ENCODE measurements at places on chromosomes 16 and 17.
A peak's percentile ranks its signal among the peaks of the same experiment; 100 is the strongest.

GRCh38 chr17:16583781-16584180 is 14.8 kb upstream of the ZNF287 start:
- DNase-seq: no peak

- DNase-seq: peak; percentile 80
Measured at GRCh38 chr17:7851438-7852261, 3.2 kb upstream of the TMEM88 start.

- DNase-seq: peak; percentile 37
Measured at GRCh38 chr17:65071861-65072260, 15.3 kb upstream of the GNA13 start.

- peak; percentile 98 for DNase-seq
Measured at GRCh38 chr17:19448341-19449268, 37.6 kb downstream of the RNF112 start.

DNA sequence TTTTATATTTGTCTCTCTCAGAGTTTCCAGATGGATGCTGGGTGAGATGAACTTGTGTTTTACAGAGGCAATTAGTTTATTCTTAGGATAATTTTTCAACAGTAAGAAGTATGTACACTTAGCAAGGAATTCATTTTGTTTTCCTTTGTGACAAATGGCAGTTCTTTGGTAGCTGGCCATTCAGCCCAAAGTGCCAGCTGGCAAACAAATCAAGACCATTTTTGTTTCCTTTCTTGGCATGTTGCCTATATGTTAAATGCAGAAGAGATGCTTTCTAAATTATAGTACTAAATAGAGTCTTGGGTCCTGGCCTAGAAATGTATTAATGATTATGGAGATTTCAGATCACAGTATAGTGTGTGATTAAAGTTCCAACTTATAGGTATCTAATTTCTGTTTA is 337.1 kb downstream of the CNTNAP4 start:
- no peak for DNase-seq

- peak; percentile 58 for DNase-seq
Measured at GRCh38 chr17:7858522-7858810, 663 bp downstream of the CYB5D1 start.

DNA sequence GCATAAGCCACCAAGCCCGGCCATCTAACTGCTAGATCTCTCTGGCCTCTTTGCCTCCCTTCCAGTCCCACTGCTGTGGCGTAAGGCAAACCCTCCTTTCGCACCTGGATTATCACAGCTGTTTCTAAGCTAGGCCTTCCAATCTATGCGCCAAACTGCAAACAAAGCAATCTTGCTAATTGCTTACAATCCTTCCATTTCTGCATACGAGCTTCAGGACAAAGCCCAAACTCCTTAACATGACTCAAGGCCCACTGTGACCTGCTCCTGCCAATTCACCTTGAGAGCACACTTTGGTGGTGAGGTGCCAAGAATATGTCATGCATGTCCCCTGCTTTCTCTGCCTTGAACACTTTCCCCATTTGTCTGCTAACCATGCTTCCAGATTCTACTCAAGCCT is 6.0 kb upstream of the ARL5C start:
- no peak for DNase-seq

DNA sequence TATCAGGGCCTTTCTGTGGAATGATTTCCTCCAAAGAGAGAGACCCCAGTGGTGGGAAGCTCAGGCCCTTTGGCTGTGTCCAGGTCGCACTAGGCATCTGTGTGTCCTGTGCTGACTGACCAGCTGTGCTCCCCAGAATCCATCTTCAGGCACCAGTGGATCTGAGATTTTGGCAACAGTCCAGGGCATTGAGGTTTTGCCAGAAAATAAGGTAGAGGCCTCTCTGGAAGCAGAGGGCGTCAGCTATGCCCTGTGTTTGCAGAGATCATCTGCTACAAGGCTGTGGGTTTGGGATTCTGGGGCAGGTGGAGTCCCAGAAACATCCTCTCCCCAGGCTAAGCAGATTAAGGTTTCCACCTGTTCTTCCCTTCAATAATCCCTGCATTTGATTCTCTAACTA is 57.5 kb upstream of the TOB1 start:
- no peak for DNase-seq

- DNase-seq: peak; percentile 96
Measured at GRCh38 chr16:72927199-72928089, 120.5 kb downstream of the ZFHX3 start.

GRCh38 chr16:66713076-66713475 is 16.5 kb upstream of the CMTM4 start:
- peak; percentile 54 for DNase-seq

DNA sequence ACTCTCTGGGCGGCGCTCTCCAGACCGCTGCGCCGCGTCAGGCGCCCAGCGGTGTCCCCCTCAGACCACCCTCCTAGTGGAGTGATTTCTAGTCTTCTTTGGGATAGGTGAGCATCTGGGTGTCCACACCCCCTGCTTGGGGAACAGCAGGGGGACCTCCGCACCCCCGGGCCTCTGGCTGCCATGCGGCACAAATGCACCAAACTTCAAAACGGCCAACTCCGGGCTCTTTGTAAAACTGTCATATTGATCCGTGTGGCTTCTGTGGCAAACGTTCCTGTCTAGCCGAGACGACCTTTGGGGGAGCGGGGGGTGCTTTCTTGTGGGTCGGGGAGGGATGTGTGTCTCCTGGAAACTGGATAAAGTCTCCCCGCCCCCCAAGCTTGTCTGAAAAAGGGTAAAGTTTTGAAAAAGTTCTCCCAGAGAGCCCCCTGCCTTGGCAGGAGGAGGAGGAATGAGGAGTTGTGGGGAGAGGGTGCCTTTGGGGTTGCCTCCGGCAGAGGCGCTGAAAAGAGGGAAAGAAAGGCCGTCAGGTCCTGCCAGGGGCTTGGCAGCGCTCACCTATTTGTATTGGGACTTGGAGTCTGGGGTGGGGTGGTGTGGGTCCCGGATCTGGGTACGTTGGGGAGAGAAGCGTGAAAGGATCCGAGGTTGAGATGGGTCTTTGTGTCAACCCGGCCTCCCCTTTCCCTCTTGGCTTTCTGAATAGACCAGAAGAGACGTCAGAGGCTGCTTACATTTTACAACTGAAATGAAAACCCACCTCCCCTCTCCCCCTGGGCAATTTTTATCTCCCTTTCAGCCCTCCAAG is 2.2 kb upstream of the CHD3 start:
- DNase-seq: no peak

Measured in AG10803 (cell line).